ENCODE measurements at places on chromosomes 2 and 18.

DNA sequence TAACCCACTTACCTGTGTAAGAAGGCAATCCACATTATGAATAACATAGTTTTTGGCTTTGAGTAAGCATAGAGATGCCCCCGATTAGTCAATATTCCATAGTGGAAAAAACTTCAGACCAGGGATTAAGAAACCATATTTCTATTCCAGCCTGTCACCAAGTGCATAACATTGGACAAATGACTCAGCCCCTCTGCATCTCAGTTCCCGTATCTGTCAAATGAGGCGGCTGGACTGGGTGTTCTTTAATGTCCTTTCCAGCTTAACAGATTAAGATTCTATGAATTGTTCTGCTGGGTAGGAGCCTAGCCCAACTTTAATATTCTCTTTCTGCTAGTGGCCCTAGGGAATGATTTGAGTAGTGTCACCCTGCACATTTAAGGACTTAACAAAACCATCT lies 11.8 kb upstream of the FTCDNL1 start:
- no peak for DNase-seq

GRCh38 chr2:206721256-206721920 lies 3.2 kb upstream of the DYTN start:
- no peak for DNase-seq

GRCh38 chr2:140714586-140714985 lies 1416.2 kb downstream of the LRP1B start:
- DNase-seq: no peak

DNA sequence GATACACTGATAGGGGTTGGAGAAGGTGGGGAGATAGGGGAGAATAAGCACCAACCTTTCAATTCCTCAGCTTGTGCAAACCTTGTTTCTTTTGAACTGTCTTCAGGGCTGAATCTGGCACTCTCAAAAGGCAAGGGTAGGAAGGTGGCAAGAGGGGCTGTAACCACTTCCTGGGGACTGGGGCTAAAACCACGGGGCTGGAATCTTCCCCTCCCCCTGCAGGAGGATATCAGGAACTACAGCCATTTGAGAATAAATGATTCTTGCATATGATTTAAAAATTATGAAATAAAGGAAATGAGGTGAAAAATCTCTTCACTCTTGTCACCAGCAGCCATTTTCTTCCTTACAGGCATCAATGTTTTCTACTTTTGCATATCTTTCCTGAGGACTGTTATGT lies 50.8 kb downstream of the ATOH8 start:
- DNase-seq: no peak

GRCh38 chr2:26458365-26459042 lies 19.4 kb downstream of the OTOF start:
- no peak for DNase-seq

Data from NCI-H510A (cell line).